Central memory CD4-positive, alpha-beta T cell (primary cell): ENCODE measurements at places on chromosomes 11 and 22.

- no peak for DNase-seq
Measured at GRCh38 chr22:19632668-19633148, 81.6 kb upstream of the SEPTIN5 start.

DNA sequence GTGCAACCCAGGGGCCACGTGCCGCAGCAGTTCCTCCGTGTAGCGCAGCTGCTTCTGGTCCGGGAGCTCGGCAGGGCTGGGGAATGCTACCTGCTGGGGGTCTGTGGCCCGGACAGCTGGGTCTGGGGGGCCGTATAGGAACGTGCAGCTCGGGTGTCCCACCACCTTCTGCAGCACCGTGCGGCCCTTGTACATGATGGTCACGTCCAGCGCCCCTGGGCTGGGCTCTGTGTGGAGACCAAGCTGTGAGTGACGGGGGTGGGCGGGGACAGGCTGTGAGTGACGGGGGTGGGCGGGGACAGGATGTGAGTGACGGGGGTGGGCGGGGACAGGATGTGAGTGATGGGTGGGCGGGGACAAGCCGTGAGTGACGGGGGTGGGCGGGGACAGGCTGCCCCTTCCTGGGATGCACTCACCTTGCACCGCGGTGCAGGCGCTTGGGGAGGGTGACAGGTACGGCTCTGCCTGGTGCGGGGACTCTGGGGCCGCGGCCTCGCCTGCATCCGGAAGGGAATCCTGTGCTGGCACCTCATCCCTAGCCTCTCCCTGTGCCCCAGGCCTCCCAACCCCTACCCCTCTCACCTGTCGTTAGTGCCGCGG lies 2.3 kb downstream of the IRF7 start:
- peak; percentile 43 for DNase-seq

- no peak for DNase-seq
Measured at GRCh38 chr22:26535603-26535908, 23.3 kb upstream of the TFIP11 start.

DNA sequence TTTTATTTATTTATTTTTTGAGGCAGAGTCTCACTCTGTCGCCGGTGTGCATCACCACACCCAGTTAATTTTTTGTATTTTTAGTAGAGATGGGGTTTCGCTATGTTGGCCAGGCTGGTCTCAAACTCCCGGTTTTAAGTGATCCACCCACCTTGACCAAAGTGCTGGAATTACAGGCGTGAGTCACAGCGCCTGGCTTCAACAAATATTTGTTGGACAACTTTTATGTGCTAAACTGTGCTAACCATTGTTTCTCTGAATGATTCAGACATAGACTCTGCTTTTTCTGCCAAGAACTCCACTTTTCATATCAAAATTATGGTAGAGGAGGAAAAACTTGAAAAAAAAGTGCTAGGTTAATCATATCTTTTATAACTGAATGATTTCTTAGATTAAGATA lies 36.3 kb downstream of the MMP7 start:
- DNase-seq = no peak

GRCh38 chr11:59610289-59610688 lies 5.3 kb downstream of the OSBP start:
- no peak for DNase-seq

GRCh38 chr11:130369141-130369691 lies 54.5 kb upstream of the ZBTB44 start:
- DNase-seq = no peak

GRCh38 chr11:94032725-94033124 lies 11.6 kb downstream of the HEPHL1 start:
- DNase-seq = no peak

DNA sequence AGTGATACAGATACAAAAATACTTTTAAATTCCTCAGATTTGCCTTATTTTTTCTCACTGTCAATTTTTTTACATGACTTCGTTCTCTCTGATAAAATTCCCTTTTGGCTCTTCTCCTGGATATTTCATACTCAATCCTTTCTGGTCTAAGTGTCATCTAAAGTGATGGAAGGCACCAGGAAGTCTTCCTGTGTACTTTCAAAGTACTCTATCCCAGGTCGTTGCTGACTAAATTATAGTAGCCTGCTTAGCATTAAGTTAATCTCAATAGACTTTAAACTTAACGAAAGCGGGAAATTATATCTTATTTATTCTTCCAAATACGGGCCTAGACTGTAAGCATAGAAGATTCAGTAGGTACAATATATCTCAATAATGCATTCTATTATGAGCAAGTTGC lies 67.8 kb downstream of the CASP12 start:
- no peak for DNase-seq

- DNase-seq = no peak
Measured at GRCh38 chr11:92657226-92657625, 312.2 kb upstream of the MTNR1B start.

- DNase-seq = peak; percentile 81
Measured at GRCh38 chr22:29072193-29072978, 449 bp upstream of the KREMEN1 start.

GRCh38 chr22:39374191-39374590 lies 24.4 kb downstream of the SYNGR1 start:
- no peak for DNase-seq

- DNase-seq = no peak
Measured at GRCh38 chr11:77377734-77378133, 76.2 kb upstream of the GDPD4 start.

DNA sequence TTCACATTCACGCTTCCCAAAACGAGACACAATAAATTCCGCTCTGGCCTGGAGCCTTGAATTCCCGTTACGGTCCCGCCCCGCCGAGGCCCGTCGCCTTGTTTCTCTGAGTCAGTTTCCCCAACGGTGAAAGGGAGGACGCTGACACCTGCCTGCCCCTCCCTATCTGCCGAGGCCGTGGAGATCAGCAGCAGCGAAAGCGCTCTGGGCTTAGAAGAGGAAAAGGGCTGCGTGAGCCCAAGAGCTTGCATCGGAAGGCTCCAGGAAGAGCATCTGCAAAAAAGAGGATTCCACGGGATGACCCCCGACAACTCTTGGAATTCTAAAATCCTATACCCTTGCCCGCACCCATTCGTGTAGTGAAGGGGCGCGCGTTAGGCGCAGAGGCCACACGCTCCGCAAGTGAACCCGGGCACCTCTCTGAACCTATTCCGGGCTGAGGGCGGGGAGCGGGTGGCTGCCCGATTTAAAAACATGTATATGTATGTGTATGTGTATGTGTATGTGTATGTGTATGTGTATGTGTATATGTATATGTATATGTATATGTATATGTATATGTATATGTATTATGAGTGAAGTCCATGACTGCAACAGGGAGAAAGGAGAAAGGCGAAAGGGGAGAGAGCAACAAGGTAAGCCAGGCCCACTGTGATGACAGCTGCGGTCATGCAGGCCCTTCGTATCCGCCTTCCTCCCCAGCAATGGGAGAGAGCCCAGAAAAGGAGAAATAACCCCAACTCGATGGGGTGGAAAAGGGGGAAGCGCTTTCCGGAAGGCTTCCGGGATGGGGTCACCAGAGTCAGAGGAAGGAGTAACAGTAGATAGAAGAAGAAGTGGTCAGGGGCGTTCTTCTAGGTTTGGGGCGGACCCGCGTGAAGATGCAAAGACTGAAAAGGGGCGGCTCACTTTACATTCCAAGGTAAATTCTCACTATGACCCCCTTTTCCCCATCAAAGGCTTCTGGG lies 948 bp upstream of the MRTFA start:
- DNase-seq = no peak

- no peak for DNase-seq
Measured at GRCh38 chr11:34528072-34528471, 14.5 kb upstream of the ELF5 start.

GRCh38 chr11:65897020-65897471 lies 3.1 kb downstream of the FOSL1 start:
- no peak for DNase-seq

GRCh38 chr11:27437829-27438594 lies 34.6 kb downstream of the LGR4 start:
- DNase-seq = no peak

GRCh38 chr11:110508786-110509185 lies 79.0 kb downstream of the FDX1 start:
- DNase-seq = no peak

DNA sequence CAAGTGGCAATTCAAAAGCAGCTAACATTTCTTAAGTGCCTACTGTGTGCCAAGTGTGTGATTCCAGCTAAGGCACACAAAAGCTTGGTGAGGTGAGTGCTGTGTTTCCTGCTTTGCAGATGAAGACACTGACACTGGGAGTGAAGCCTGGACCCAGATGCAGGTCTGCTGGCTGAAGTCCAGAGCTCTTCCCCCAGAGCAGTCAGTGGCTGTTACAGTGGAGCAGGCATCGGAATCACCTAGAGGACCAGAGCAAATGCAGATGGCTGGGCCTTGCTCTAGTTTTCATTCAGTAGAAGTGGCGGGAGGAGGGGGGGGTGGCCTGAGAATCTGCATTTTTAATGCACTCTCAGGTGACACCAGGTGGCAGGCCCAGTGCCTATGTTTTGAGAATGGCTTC lies 342.3 kb downstream of the CADM1 start:
- no peak for DNase-seq

DNA sequence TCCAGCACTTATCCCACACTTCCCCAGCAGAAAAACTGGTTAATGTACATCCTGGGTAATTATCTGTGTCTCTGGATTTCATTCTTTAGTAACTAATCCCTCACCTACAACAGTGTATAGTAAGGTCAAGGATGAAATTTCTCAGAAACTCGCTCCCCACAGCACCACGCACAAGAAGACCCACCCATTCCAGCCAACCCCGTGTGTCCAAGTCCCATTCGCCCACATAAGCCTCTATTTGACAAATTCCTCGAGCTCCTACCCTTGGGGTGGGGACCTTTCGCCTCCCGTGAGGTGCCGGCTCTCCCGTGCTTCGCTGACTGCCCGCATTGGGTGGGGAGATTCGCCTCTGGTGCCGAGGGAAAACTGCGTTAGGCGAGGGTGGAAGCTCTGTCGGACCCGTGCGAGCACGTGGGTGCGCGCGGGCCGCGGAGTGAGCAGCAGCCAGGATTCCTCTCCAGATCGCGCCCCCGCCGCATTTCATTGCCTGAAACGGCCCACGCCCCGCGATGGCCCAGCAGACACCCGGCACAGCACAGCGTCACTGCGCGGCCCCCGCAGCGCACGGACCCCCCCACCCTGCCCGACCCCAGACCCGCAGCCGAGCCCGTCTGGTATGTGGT lies 866 bp downstream of the EXPH5 start:
- peak; percentile 12 for DNase-seq

DNA sequence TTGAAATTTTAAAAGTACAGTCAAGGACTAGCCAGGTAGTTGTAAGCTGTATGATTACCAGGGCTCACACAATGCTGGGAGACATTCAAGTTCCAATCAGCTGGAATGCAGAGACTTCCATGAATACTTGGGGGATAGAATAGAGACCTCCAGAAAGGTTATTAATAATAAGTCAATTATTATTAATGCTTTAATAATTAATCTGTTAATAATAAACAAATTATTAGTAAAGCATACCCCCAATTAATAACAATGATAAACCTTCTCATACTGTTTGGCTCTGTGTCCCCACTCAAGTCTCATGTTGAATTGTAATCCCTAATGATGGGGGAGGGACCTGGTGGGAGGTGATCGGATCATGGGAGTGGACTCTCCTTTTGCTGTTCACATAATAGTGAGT lies 14.6 kb upstream of the MS4A6A start:
- DNase-seq = no peak

GRCh38 chr11:122189229-122189628 lies 73.2 kb upstream of the BLID start:
- no peak for DNase-seq

- DNase-seq = no peak
Measured at GRCh38 chr22:23067691-23068090, 2.6 kb upstream of the GNAZ start.

DNA sequence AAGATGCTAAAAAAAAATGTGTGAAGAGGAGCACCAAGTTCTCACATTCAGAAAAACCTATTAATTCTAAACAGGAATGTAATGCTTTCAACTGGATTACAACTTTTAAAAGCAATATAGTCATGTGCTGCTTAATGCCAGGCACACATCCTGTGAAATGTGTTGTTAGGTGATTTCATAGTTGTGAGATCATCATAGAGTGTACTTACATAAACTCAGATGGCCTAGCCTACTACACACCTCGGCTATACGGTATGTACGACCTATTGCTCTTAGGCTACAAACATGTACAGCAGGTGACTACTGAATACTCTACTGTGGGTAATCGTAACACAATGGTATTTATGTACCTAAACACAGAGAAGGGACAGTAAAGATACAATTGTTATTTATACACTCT lies 142.3 kb downstream of the RBFOX2 start:
- no peak for DNase-seq

DNA sequence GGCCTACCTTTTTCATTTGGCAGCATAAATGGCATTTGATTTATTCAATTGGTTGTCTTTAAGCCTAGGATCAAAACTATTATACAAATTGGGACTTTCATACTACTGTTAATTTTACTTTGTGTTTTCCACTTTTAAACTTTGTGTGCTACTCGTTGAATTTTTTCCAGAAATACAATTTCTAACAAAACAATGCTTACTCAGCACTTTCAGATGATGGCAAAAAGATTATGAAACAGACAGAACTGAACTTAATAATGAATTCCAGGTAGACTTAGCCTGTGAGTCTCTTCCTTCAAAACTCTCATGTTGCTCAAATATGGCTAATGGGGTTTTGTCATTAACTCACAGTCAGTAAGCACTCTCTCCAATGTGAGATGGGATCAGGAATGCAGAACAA lies 26.3 kb downstream of the OR5T2 start:
- no peak for DNase-seq

DNA sequence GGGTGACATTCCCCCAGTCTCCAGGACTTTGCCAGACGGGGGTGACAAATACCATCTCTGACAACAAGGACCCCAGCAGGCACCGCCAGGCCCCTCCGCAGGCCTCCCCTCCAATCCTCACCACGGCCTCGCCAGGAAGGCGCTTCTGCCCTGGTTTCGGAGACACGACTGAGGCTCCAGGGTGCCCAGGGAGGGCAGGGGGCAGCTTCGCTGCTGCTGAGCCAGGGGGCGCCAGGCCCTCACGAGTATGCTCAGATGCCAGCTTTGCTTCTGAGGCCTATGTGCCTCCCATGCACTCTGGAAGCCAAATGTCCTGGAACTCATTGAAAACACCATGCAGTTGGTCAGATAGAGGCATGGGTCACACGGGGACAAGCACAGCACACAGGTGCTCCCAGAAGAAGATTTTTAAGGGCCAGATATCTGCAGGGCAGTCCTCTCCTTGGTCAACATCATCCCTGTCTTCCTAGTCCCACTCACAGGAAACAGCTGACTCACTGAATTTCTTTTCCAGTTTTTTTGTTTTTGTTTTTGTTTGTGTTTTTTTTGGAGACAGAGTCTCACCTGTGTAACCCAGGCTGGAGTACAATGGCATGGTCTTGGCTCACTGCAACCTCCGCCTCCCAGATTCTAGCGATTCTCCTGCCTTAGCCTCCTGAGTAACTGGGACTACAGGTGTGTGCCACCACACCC lies 19.9 kb downstream of the BID start:
- peak; percentile 12 for DNase-seq

- no peak for DNase-seq
Measured at GRCh38 chr11:2549080-2549479, 104.3 kb downstream of the KCNQ1 start.

GRCh38 chr22:39291523-39291922 lies 27.9 kb downstream of the RPL3 start:
- DNase-seq = no peak

GRCh38 chr11:32706985-32707741 lies 87.3 kb downstream of the CCDC73 start:
- DNase-seq = no peak
